ENCODE measurements at places on chromosomes 5 and 9.

DNA sequence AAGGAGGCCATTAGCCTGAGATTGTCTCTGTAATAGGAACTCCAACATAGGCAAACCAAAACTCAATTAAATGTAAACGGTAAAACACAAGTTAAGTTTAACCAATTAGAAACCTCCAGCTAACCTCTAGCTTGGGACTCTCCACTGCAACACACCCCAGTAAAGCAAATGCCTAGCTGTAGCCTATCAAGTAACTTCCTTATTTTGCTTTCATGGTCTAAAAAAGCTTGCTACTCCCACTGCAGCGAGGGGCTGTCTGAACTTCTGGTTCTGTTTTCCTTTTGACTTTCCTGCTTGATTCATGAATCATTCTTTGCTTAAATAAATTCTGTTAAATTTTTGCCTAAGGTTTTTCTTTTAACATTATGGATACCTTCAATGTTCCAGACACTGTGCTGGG lies 24.4 kb upstream of the C5orf46 start:
- no peak for DNase-seq

GRCh38 chr5:1436036-1436435 lies 9.2 kb downstream of the SLC6A3 start:
- DNase-seq, result no peak

DNA sequence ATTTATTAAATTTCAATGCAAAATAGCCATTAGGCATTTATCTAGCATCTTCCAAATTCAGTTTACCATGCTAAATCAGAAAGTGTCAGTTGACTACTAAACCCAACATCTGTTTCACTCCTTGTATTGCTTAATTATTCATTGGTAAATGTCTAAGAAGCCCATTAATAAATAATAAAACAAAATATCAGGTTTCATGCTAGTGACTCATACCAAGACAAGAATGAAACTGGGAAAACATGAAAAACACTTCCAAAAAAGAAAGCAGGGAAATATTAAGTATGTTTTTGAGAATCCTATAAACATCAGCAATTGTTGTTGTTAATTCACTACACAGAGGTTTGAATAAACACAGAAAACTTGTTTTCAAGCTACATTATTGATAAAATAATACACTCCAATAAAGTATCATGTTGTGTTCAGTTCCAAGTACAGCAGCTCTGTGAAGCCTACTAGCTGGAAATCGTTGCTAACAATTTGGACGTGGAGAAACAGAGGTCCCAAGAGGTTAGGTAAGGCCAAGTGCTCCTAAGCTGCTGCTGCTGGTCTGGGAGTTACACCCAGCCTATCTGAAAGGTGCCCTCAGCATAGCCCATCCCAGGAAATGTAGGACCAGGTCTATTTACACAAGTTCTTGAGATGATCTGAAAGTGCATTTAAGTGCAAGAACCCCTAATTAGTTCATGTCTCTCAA lies 78.8 kb downstream of the GNAQ start:
- DNase-seq, result peak; percentile 45

DNA sequence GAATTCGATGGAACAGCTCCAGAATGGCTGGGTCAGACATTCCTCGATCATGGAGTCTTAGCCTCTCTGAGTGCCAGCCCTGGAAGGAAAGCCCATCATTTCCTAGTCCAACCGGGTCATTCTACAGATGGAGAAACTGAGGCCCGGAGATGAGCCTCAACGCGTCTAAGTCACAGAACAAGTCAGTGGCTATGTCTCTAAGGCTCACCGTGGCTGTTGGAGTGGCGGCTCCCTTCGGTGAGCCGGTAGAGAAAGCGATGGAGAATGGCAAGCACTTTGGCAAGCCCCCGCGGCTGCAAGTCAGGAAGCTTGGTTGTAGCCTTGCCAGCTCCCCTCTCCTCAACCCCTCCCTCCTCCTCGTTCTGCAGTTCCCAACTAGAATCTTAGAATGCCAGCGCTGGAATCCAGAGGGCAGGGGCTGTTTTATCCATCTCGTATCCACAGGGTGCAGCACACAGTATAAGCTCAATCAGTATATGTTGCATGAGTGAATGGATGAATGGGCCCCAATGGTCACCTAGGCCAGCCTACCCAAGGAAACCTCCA lies 438 bp upstream of the ARSI start:
- DNase-seq, result no peak

DNA sequence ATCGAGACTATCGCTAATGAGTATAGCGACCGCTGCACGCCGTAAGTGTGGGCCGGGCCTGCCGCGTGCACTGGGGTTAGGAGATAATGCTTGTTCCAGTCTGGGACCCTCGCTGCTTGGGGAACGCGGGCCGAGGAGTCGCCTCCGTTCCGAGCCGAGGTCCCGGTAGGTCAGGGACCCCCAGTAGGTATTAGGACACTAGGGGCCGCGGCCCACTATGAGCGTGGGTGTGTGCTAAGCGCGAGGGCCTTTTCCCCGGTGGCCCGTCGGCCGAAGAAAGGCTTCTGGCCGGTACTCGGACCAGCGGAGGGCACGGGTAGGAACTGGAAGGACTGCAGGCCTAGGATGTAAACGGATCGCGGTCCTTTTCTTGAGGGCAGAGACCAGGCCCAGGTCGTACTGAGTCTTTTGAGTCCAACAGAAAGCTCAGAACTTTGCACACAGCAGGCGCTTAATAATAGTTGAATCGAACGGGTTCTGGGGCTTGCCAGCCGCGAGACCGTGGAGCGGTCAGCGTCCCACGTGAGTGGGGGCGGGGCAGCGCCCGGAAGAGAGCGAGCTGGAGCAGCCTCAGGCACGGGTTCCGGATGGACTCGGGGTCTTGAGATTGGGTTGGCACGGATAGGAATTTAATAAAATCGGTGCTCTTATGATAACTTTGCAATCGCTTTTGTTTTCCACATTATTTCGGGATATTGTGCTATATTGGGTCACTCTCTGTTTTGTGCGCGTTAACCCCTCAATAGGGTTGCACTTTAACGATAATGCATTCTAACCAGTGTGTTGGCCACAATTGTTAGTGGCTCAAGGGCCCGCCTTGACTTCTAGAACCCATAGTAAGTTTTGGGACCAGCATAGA lies 733 bp downstream of the HSPA4 start:
- DNase-seq, result no peak

GRCh38 chr5:127519527-127519926 lies 2.1 kb downstream of the PRRC1 start:
- DNase-seq, result no peak

DNA sequence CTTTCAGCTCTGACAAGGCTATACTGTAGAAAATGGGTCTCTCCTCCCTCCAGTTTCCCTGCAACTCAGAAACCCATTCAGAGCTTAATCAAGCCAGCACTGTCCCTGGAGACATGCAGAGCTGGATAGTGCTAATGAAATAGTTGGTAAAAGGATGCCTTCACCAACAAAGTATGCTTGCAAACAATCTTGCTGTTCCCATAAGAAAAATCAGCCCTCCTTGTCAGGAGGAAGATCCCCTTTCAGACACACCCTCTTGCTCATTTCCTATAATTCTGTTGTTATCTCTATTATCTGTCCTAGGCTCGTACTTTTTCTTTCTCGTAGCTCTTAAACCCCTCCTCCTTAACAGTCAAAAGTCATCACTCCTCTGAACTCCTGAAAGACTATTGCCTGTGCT lies 9.9 kb upstream of the OSMR start:
- DNase-seq, result no peak

GRCh38 chr9:123541411-123541810 lies 185.4 kb downstream of the CRB2 start:
- DNase-seq, result no peak

GRCh38 chr5:159990506-159990905 lies 18.4 kb upstream of the TTC1 start:
- DNase-seq, result no peak

- no peak for DNase-seq
Measured at GRCh38 chr5:170542691-170543293, 39.0 kb downstream of the KCNIP1 start.

- no peak for DNase-seq
Measured at GRCh38 chr5:77022511-77023417, 7.4 kb upstream of the AGGF1 start.

DNA sequence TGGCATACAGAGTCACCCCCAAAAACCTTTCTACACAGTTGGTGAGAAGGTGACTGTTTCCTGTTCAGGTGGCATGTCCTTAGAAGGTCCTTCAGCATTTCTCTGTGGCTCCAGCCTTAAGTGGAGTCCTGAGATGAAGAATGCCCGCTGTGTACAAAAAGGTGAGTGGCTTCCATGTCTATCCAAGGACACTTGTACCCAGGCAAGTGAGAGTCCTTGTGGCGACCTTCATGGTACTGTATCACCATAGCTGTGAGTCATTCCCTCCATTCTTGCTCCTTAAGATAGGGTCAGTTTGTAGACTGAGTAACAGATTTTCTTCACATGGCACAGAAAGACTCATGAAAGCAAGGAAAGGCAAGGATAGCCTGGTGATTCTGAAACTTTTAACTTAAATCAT lies 63.1 kb downstream of the C7 start:
- DNase-seq, result no peak

- DNase-seq, result no peak
Measured at GRCh38 chr5:145493435-145493834, 341.7 kb downstream of the PRELID2 start.

DNA sequence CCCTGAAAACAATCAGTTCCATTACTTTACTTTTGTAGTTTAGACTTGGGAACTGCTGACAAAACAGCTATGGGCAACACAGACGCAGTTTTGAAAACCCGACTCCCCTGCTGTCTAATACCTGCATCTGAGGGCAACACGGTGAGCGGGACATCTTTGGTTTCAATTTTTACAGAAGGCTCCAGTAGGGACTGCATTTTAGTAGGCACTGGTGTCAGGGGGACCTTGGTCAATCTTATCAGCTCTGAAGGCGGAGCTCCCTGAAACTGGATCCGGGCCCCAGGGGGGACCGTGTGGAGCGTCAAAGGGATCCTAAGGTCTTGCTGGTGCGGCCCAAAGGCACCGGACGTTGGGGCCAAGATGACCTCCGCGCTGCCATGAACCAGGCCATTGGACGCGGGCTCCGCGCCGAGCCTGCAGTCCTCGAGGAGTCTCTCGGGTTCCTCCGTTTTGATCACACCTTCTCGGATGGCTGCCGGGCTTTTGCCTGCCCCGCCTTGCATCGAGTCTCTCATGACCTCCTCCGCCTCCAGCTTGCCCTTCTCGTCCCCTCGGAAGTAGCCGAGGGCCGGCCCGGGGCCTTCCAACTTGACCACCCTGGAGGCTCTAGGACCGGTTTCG lies 1.1 kb downstream of the SOX30 start:
- no peak for DNase-seq

DNA sequence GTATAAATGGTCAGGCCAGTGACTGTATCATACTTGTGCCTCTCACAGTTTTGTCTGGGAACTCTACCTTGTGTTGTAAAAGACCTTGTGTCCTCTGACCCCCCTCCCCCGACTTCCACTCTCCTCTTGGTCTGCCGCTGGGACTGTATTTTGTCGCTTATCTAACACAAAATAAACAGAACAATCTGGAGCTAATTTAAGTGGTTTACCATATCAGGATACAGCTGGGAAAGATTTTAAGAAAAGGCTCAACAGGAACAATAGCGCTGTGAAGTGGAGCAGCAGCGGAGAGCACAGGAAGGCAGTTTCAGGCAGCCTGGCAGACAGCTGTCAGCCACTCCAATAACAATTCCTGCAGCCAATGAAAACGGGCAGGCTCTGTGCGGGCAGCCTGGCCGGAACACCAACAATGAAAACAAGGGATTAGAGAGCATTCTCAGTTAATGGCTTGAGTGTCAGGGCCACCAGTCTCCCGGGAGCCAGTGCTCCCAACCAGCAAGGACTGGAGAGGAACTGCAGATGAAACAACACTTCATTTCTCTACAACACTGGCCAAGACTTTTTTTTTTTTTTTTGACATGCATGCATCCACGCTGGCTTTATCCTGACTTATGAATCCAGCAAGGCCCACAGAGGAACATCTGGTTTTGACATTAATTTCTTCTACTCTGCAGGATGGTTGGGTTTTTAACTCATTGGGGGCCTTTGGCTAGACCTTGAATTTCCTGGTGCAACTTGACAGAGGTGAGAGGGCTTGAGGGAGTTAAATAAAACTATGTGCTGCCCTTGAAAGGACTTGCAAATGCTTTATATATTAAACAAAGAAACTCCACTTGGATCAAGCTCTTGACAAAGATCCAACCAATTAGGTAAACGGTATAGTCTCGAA lies 76.7 kb downstream of the ARSB start:
- peak; percentile 39 for DNase-seq

DNA sequence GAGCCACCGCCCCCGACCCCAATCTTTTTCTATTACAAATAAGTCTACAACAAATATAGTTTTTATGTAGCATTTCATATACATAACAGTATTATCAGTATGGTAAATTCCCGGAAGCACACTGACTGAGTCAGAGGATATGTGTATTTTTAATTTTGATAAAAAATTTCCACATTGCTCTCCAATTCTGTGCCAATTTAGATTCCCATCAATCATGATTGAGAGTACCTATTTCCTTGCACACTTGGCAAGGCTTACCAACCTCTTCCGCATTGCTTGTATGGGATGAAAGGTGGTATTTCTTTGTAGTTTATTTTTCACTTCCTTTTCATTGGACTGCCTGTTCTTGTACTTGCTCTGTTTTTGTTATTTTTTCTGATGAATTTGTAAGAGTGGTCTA lies 204.6 kb downstream of the RFX3 start:
- DNase-seq, result no peak

GRCh38 chr5:158908425-158909220 lies 191.1 kb downstream of the EBF1 start:
- DNase-seq, result no peak

- DNase-seq, result no peak
Measured at GRCh38 chr9:126698756-126699155, 85.0 kb downstream of the LMX1B start.

- no peak for DNase-seq
Measured at GRCh38 chr9:71025201-71025600, 96.2 kb downstream of the TRPM3 start.

DNA sequence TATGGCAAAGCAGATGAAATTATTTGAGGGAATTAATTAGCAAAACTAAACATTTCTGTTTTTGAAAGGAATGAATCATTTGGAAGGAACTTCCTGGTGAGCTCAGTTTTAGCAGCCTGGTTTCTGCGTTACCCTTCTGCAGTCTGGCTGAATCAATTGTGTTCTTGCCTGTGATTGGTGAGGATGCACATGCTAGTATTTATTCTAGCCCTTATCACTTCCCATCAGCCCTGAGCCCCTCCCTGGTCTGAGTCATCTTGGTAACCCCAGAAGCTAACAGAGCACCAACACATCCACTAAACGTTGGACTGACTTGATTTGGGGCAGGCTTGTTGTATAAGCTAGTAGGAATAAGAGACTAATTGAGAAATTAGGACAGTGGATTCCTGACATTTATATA lies 6.6 kb downstream of the TJP2 start:
- DNase-seq, result peak; percentile 95

- no peak for DNase-seq
Measured at GRCh38 chr5:154284433-154284832, 93.9 kb downstream of the GALNT10 start.

- DNase-seq, result no peak
Measured at GRCh38 chr5:19125956-19126713, 861.9 kb downstream of the CDH18 start.

DNA sequence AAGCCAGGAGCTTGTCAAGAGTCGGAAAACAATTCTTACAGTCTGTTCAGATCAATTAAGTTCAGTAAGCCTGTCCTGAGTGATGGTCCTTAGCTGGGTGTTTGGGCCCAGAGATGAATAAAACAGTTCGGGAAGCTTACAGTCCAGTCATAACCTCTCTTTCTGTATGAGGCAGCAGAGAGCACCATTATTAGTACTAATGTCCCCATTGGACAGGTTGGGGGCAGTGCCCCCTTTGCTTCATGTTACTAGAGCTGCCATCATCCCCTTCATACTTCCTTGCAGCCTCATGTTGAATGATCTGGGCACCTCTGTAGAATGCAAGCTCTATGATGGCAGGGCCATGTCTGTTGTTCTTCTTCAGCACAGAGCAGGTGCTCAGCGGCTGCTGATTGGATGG lies 9.8 kb downstream of the DOCK2 start:
- DNase-seq, result no peak
